Daoy (cell line): ENCODE measurements at places on chromosomes 5 and 9. TPM values are rescaled to one million over a fixed set of nuclear protein-coding genes. Genes with fewer than 3 reads are reported as not detected.

SLC36A2 gene
- not detected in 2 replicates for total RNA-seq

TNC gene
- total RNA-seq, result 133 and 159 TPM in 2 replicates

GNA14 gene
- 0.23 and 0.48 TPM in 2 replicates for total RNA-seq

MRPL36 gene
- 26.6 and 39.9 TPM in 2 replicates for total RNA-seq

SEMA6A gene
- total RNA-seq, result 0.34 and 4.9 TPM in 2 replicates

DEPDC1B gene
- total RNA-seq, result 27.7 and 35.3 TPM in 2 replicates

SHLD3 gene
- total RNA-seq, result 5.3 and 7.7 TPM in 2 replicates

ZDHHC11B gene
- total RNA-seq, result under 0.01 TPM in 1 of 2 replicates, not detected in the other

TENT4A gene
- total RNA-seq, result 4.2 and 5.4 TPM in 2 replicates

FOXD1 gene
- total RNA-seq, result 21.9 and 62.3 TPM in 2 replicates

NR2F1-AS1 gene
- total RNA-seq, result 6.1 and 10.5 TPM in 2 replicates

KCNN2 gene
- 0.51 TPM in 1 of 2 replicates, not detected in the other for total RNA-seq

CER1 gene
- total RNA-seq, result not detected in 2 replicates

TRIM36 gene
- 6.3 and 13.3 TPM in 2 replicates for total RNA-seq

TRPM6 gene
- 0.03 and 0.11 TPM in 2 replicates for total RNA-seq

SELENOP gene
- total RNA-seq, result not detected in 2 replicates

VAV2 gene
- 11.3 and 11.5 TPM in 2 replicates for total RNA-seq

GDA gene
- total RNA-seq, result 1.0 and 3.7 TPM in 2 replicates

HDHD3 gene
- 12.5 and 19.9 TPM in 2 replicates for total RNA-seq

OSMR gene
- total RNA-seq, result 5.5 and 5.7 TPM in 2 replicates

PKD2L2 gene
- total RNA-seq, result not detected in 2 replicates

CCNO gene
- total RNA-seq, result 6.2 and 7.1 TPM in 2 replicates

XRCC4 gene
- 27.1 and 42.9 TPM in 2 replicates for total RNA-seq

FYB1 gene
- not detected in 2 replicates for total RNA-seq

COL15A1 gene
- 0.74 and 0.86 TPM in 2 replicates for total RNA-seq

WWC1 gene
- 17.4 and 18.9 TPM in 2 replicates for total RNA-seq

FGD3 gene
- total RNA-seq, result 0.06 and 0.65 TPM in 2 replicates

ERAP2 gene
- 72.8 and 82.6 TPM in 2 replicates for total RNA-seq

LRRC70 gene
- total RNA-seq, result 1.1 TPM in 1 of 2 replicates, not detected in the other

TAF1L gene
- 0.03 and 0.23 TPM in 2 replicates for total RNA-seq

MARCOL gene
- total RNA-seq, result not detected in 2 replicates

FLT4 gene
- 10.2 and 24.6 TPM in 2 replicates for total RNA-seq

RASEF gene
- 7.4 and 9.2 TPM in 2 replicates for total RNA-seq

IFNA13 gene
- total RNA-seq, result not detected in 2 replicates

RIC1 gene
- 13.2 and 15.8 TPM in 2 replicates for total RNA-seq

WNK2 gene
- total RNA-seq, result 1.4 and 2.8 TPM in 2 replicates

DIRAS2 gene
- 0.27 and 0.57 TPM in 2 replicates for total RNA-seq

CCDC192 gene
- not detected in 2 replicates for total RNA-seq

C5 gene
- 0.45 and 0.69 TPM in 2 replicates for total RNA-seq

HMMR gene
- total RNA-seq, result 78.3 and 106 TPM in 2 replicates

PPP3R2 gene
- total RNA-seq, result not detected in 2 replicates

WNT8A gene
- not detected in 2 replicates for total RNA-seq

ORM2 gene
- total RNA-seq, result not detected in 2 replicates

PHF24 gene
- 0.11 TPM in 1 of 2 replicates, not detected in the other for total RNA-seq

HTR1A gene
- total RNA-seq, result not detected in 2 replicates

TMOD1 gene
- 3.9 and 4.1 TPM in 2 replicates for total RNA-seq

FOXD4L4 gene
- 0.18 and 0.34 TPM in 2 replicates for total RNA-seq

ADAMTSL1 gene
- total RNA-seq, result 12.7 and 16.6 TPM in 2 replicates
